ENCODE measurements at places on chromosomes 11 and 22. TPM values are rescaled to one million over a fixed set of nuclear protein-coding genes. Genes with fewer than 3 reads are reported as not detected.

DNA sequence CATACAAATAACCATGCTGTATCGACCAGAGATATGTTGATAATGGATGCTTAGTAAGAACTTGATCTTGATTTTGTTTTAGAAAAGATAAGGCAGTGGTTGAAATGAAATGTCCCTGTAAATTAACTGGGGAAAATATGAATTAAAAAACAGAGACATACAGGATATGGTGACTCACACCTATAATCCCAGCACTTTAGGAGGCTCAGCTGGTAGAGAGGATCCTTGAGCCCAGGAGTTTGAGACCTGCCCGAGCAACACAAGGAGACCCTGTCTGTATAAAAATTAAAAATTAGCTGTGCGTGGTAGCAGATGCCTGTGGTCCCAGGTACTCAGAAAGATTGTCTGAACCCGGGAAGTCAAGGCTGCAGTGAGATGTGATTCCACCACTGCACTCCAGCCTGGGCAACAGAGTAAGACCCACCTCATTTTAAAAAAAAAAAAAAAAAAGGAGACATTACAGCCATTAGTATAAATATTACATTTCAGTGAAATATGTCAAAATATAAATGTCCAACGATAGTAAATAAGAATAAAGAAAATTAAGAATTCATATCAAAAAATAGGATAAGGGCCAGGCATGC, 4.6 kb downstream of the PICALM start:
- no peak for DNase-seq
- peak overlapping the region; percentile 99 for H3K4me3 ChIP-seq
- no peaks in the 10 kb centered on the region for H3K27me3 ChIP-seq
- H3K27ac ChIP-seq: peak overlapping the region; percentile 93
- peaks cover 32% of the 10 kb centered on the region for H3K36me3 ChIP-seq

- no peak overlapping the region for H3K27ac ChIP-seq
- no peak overlapping the region for H3K4me3 ChIP-seq
- H3K4me1 ChIP-seq: no peaks in the 10 kb centered on the region
- DNase-seq: no peak
- H3K36me3 ChIP-seq: peaks cover 9% of the 10 kb centered on the region
Measured at GRCh38 chr11:62152245-62153086, 28.7 kb downstream of the INCENP start.

APLNR gene
- total RNA-seq: not detected

DNA sequence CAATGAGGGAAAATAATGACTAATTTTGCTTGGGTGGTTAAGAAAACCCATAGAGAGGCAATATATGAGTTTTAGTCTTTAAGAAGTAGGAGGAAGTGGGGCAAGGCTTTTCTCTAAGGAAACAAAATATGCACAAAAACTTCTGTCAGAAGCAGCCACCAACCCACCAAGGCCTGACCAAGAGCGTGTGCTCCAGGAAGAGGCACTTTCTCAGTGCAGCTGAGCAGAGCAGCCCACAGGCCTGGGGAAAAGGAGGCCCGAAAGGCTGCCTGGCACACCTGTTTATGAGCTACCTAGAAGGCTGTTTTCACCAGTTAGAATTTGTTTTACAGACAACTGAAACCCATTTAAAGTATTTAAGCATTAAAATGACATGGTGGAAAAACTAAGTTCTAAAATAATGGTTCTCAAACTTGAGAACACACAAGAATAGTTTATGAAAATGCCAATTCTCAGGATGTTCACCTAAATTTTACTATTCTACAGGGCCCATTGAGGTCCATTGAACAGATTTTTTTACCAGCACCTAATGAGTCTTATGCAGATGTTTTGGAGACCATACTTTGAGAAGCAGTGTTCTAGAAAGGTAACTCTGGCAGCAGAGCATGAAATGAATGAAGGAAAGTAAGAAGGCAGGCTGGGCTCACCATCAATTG, 160.5 kb upstream of the DDI1 start:
- no peak for DNase-seq
- no peaks in the 10 kb centered on the region for H3K36me3 ChIP-seq
- H3K27ac ChIP-seq: no peak overlapping the region
- no peaks in the 10 kb centered on the region for H3K27me3 ChIP-seq

- H3K4me1 ChIP-seq: no peaks in the 10 kb centered on the region
- no peak for DNase-seq
- peaks cover 14% of the 10 kb centered on the region for H3K27me3 ChIP-seq
- H3K36me3 ChIP-seq: no peaks in the 10 kb centered on the region
- H3K4me3 ChIP-seq: no peak overlapping the region
- no peak overlapping the region for H3K27ac ChIP-seq
Measured at GRCh38 chr11:12889243-12889642, 119.9 kb upstream of the RASSF10 start.

Measured in natural killer cell treated with Interleukin-12 subunit alpha and Interleukin-12 subunit beta and Interleukin-15 and Interleukin-18, amount 100 ng/mL, for 72 hours (primary cell).